Activated CD4-positive, alpha-beta T cell treated with anti-CD3 and anti-CD28 coated beads, Interleukin-2, amount 10 ng/mL, durations not matched to agents 24 days and 14 days (primary cell): ENCODE measurements at places on chromosomes 3 and 15. TPM values are rescaled to one million over a fixed set of nuclear protein-coding genes. Genes with fewer than 3 reads are reported as not detected.

PTX3 gene
- not detected in 2 replicates for total RNA-seq

DZIP1L gene
- total RNA-seq, result 0.09 TPM in 1 of 2 replicates, not detected in the other

PCOLCE2 gene
- total RNA-seq, result 0.28 and 0.33 TPM in 2 replicates

DNA sequence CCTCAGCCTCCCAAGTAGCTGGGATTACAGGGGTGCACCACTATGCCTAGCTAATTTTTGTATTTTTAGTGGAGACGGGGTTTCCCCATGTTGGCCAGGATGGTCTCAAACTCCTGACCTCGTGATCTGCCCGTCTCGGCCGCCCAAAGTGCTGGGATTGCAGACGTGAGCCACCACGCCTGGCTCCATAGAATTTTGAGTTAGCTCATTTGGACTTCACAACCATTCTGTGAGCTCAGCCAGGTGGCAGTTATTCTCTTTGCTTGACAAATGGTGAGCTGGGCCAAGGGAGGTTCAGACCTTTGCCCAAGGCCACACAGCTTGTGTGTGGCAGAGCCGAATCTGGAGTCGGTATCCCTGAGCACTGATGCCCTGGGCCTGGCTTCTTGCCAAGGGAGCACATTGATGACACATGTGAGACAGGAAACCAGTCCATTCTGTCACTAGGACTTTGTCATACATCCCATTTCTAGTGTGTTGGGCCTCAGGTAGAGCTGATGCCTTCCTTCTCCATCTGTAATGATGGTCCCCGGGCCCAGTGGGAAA, 17.6 kb downstream of the PODXL2 start:
- DNase-seq, result no peak

DNA sequence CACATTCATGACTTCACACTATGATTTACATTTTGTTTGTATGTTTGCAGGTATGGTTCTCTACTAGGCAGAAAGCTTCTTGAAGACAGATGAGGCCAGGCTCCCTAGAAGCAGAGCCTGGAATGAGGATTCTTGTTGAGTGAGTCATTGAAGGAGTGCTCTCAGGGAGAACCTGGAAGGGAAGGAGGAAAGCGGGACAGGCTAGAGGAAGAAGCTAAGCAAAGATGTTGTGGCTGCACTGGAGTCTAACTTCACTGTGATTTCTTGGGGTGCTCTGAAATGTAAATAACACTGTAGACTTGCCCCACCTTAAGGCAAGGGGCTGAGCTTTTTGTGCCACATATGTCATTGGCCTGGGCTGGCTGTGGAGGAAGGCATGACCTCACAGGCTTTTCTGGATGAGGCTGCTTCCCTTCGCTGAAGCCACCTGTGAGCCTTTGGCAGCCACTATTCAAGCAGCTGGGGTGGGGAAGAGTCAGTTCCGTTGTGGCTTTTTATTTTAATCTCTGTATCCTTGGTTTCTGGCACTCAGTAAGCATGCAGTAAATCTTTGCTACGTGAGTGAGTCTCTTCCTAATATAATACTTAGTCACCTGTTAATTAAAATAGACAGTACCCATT, 307.3 kb downstream of the SV2B start:
- DNase-seq, result peak; percentile 64

DNA sequence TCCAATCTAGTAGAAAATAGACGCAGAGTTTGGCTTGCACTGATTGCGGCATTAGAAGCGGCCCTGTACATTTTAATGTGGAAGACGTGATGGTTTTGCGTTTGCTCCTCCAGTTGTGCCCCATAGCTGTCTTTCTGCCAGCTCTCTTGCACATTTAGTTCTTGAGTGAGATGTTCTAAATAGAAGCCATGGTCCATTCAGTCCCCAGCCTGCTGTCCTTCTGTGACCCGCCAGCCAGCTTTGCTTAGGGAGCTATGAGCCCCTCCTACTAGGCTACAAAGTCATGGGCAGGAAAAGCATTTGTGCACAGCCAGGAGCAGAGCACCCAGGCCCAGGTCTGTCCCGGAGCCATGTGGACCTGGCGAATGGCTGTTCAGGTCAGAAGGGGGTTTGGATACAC, 50.3 kb downstream of the APBA2 start:
- no peak for DNase-seq
